ENCODE measurements at places on chromosomes 3 and 15. TPM values are rescaled to one million over a fixed set of nuclear protein-coding genes. Genes with fewer than 3 reads are reported as not detected.

TF gene
- not detected for total RNA-seq

ITPR1 gene
- total RNA-seq = 4.3 TPM

U2SURP gene
- total RNA-seq = 65.5 TPM

TNIK gene
- 3.1 TPM for total RNA-seq

SLC7A14 gene
- total RNA-seq = 0.12 TPM

TJP1 gene
- total RNA-seq = 78.6 TPM

Data from epithelial cell of proximal tubule (primary cell).